ENCODE measurements at places on chromosomes 7 and 10. TPM values are rescaled to one million over a fixed set of nuclear protein-coding genes. Genes with fewer than 3 reads are reported as not detected.

- no peak for ATAC-seq
Measured at GRCh38 chr7:98557538-98558031, 59.5 kb upstream of the NPTX2 start.

- no peak for ATAC-seq
Measured at GRCh38 chr7:70143075-70144044, 545.1 kb downstream of the AUTS2 start.

DNA sequence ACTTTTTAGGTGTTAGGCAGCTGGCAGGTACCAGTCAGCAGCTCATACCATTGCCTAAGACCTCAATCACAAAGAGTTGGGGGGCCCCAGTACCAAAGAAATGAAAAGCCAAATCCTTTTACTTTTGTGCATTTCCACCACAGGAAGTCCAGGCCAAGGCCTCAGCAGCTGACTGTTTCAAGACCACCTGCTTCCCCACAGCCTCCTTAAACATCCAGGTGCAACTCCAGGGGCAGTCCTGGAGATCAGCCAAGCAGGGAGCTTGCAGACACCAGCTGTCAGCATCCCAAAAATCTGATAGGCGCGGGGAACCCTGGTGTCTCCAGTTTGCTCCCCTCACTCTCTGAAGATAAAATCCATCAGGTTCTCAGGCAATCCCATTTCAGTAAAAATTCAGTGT, 91.5 kb upstream of the EFCAB10 start:
- no peak for ATAC-seq

DNA sequence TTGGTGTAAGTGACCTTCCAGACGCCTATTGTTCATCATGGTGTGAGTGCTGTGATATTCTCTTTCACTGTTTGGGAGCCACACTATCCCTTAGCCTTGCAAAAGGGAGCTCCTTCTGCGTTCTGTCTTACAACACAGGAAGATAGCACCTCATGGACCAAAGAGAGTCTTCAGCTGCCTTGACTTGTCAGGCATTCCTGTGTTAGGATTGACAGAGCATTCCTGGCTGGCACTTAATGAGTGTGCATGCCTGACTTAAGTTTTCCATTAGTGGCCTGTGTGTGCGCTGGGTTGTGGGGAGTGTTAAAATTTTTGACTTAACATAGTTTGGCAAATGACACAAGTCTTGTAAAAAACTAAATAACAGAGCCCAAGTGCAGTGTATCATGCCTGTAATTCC, 21.9 kb upstream of the MSRB2 start:
- ATAC-seq = no peak

DNA sequence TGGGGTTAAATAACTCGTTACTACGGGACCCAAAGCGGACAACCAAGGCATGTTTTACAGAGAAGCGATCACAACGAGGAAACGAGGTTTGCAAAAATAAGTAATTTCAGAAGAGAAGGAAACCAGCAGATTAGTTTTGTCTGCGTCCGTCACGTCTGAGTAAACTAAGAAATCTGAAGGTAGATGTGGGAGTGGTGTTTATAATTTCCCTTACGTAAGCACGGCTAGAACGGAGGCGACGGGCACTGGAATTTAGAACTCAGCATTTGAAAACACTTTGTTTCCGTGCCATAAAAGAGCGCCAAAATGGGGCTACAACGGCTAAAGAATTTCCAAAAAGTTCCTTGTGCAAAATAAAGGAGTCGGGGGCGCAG, 718 bp upstream of the UMAD1 start:
- peak; percentile 52 for ATAC-seq

DNA sequence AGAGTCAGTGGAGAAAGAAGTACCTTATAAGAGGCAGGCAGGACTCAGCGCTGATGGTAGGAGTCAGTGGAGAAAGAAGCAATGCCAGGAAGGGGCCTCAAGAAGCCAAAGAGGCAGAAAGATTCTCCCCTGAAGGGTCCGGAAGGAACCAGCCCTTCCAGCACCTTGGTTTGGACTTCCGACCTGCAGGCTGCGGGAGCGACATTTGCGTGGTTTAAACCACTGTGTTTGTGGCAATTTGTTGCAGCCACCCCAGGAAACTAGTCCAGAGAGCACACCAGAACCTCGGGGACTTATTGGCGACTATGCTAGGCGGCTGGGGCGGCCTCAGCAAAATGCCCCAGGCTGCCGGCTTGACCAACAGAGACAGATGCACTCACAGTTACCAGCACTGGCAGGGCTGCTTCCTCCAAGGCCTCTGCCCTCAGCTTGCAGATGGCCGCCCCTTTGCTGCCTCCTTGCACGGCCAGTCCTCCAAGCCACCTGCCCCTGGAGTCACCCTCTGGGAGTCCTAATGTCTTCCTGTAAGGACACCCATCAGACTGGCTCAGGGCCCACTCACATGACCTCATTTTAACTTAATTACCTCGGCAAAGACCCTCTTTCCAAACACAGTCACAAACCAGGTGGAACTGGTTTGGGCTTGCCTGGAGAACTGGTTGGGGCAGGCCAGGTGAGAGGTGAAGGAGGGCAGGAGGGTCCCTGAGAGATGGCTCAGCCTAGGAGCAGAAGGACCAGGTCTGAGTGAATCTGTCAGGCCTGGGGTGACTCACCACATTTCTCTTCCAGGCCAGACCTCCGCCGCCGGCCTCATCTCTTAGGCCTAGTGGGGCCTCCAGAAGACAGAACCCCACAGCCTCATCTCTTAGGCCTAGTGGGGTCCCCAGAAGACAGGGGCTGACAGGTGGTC, 26.1 kb downstream of the CALML3 start:
- no peak for ATAC-seq

DNA sequence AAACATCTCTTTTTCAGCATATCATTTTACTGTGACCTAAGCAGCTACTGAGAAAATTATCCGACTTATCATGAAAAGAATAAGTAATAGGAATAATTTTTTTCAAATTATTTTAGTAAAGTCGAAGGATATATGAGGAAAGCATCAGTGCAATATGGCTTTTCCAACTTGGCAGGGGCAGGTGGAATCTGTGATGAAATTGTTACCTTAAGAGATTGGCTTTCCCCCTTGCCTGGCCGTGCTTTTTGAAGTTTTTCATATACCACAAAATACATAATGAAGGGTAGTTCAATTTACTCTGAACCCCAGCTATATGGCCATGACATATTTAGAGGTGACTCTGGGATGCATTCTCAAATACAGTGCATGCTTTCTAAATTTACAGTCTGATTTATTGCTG, 87.2 kb upstream of the MKX start:
- ATAC-seq = no peak

DNA sequence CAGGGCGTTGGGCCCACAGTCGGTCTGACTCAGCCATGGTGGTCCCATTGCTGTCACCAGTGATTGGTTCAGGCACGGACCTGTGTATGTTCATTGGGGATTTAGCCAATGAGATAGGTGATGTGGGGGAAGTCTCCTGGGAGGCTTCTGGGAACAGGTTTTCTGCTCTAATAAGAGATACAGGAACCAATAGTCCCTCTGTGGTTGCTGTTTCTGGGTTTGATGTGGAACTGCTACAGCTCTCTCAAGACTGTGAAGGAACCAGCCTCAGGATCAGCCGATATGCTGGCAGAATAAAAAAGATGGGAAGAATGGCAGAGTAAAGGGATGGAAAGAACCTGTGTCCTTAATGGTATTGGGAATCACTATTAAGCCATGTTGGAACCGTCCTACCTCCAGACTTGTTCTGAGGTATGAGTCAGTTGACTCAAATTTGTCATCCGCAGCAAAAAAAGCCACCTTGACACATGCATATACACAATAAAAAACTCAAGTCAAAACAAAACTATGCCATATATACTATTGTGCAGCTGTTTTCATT, 70.6 kb downstream of the MCMBP start:
- peak; percentile 99 for ATAC-seq

- ATAC-seq = no peak
Measured at GRCh38 chr10:17088118-17088806, 41.3 kb downstream of the CUBN start.

DNA sequence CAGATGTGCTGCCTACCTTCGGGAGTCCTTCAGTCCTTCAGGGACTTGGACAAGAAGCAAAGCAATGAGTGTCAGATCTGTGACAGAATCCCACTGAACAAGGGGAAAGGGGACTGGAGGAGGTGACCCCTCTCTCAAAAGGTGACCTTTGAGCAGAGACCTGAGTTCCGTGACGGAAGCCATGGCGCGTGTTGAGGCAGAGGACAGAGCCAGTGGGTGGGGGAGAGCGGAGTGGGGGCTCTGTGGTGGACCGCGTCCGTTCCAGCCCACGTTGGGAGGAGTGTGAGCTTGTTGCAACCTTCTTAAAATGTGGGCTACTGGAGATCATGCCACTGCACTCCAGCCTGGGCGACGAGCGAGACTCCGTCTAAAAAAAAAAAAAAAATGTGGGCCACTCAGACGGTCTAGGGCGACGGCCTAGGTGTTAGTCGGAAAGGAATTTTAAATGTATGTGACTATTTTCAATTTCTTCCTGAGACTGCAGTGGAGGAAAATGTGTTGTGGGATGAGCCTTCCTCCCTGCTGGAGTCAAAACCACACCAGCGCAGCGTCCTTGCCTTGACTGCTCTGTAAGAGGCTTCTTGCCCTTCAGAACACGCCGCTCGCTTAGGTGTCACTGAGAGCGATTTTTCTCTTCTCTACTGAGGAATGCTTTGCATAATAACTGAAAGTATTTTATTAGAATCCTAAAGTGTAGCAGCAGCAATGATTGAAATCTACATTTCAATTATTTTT, 272.7 kb downstream of the CELF2 start:
- no peak for ATAC-seq

DNA sequence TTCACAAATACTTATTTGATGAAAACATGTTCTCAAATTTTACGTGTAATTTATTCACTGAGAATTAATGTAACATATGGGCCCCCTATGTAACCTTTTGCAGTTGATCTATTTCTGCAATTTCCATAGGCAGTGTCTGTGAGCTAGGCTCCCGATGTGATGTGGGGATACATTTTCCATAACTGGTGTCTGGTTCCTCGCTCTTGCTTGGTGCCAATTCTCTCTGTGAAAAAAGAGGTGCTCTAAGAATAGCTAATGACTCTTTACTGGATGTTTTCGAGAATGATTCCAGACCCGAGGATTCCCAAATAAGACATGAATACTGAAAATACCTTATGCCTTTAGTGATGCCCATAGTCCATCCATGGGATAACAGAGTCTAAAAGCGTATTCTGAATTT, 286.7 kb upstream of the FZD8 start:
- ATAC-seq = no peak

DNA sequence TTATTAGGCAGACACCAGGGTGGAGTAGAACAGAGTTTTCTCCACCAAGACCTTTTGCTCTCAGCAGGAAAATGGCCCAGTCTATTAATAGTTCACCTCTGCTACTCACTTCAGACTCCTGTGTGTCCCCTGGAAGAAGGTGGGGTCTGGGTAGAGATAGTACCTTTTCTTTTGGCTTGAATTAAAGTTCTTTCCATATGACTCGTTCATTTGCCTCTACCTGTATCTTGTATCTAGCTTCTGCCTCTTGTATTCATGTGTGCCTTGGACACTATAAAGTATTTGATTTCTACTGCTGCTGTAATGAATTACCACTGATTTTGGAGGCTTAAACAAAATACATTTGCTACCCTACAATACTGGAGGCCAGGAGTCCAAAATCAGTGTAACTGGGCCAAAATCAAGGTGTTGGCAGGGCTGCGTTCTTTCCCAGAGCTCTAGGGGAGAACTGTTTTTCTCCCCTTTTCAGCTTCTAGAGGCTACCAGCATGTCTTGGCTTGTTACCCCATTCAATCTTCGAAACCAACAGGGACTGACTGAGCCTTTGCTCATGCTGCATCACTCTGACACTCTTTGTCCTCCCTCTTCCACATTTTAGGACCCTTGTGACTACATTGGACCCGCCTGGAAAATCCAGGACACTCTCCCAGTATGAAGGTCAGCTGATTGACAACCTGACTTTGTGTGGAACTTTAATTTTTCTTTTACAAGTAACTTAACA, 155.6 kb upstream of the PRSS58 start:
- ATAC-seq = no peak

- ATAC-seq = no peak
Measured at GRCh38 chr7:91276909-91277308, 12.7 kb downstream of the FZD1 start.

- no peak for ATAC-seq
Measured at GRCh38 chr7:69654381-69654780, 56.1 kb downstream of the AUTS2 start.

DNA sequence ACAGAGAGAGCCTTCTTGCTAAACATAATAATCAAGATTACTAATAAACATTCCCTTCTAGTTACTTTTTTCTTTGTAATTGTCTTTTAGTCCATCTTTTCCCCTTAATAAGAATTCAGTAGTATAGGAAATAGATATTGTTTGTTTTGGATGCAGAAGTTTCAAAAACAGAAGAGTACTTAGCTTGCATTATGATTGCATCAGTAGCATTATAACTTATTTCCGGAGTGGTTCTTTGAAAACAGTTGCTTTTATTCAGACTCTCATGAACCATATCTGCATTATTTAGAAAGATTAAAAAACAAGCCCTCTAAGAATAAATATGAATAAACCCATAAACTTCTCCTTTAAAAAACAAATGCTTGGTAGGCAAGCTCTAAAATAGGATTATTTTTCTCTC, 34.0 kb upstream of the DKK1 start:
- no peak for ATAC-seq

DNA sequence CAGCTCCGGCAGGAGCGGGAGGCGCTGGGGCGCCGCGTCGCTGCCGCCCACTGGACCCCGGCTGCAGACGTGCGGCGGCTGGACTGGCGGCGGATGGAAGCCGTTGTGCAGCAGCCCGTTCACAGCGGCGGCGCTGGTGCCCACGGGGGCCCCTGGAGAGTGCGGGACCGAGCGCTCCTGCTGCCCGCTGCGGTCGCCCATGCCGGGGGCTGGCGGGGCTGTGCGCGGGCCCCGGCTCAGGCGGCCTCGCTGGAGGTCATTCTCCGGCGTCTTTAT, 413 bp downstream of the PANK1 start:
- peak; percentile 46 for ATAC-seq

DNA sequence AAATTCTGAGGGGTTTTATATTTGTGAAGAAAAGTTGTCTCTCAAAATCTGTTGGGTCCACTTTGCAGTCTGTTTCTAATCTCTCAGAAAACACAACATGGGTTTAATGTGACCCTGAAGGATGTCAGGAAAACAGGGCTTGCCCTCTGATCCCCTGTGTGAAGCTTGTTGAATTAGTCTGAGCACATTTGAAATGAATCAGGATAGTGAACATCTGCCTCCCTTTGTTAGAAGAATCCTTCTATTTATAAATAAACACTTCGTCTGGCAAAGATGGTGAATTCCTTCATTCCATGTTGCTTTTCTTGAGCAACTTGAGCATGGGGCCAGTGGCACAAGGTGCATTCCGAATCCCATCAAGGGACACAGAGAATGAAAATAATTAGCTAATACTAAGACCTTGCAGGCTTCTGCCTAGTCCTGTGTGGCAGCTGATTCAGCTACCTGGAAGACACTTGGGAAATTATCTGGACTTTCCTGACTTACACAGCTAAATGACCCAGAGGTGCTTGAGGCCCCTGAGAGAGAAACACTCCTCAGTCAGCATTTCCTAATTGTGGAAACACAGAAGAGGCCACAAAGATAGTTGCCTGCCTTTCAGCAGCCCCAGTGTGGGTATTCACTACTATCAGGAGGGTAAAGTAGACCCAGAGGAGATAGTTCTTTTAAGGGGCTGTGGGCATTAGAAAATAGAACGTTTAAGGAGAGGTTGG, 305.5 kb downstream of the C7orf25 start:
- no peak for ATAC-seq

The HIBADH gene
- 12.1 TPM for total RNA-seq

The PMPCB gene
- total RNA-seq = 82.0 TPM

The DEPP1 gene
- total RNA-seq = 0.73 TPM

The CACNB2 gene
- not detected for total RNA-seq

The CRYGN gene
- not detected for total RNA-seq

The CRPPA gene
- total RNA-seq = 0.93 TPM

The WDFY4 gene
- total RNA-seq = 0.35 TPM

The CLRN3 gene
- total RNA-seq = not detected

The FAM131B gene
- total RNA-seq = 1.1 TPM

The SOSTDC1 gene
- total RNA-seq = not detected

The DLG5 gene
- 7.1 TPM for total RNA-seq

The HOXA6 gene
- not detected for total RNA-seq

Measured in activated T-helper 17 cell treated with anti-CD3 and anti-CD28 coated beads, Interleukin-2, amount 50 U/mL, for 72 hours (primary cell).